ENCODE measurements at places on chromosomes 1 and 21.

- DNase-seq = no peak
These were observed 6.9 kb upstream of the IGFN1 start for GRCh38 chr1:201183753-201184152.

DNA sequence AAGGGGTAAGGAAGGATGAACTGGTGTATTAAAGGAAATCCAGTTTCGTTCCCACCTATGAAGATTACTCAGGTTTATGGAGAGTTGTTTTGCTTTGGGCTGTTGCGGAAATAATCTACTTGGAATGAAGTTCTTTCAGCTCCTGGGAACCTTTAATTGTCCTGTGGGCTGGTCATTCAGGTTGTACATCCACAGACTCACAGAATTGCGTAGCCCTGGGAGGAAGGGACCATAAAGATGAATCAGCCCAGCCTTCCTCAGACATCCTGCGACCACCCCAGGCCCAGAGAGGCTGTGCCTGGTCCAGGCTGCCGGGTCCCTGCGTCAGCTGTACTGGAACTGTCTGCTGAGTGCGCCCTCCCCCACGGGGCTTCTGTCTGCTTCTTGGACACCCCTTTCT, 72.7 kb downstream of the GALNT2 start:
- DNase-seq = no peak

DNA sequence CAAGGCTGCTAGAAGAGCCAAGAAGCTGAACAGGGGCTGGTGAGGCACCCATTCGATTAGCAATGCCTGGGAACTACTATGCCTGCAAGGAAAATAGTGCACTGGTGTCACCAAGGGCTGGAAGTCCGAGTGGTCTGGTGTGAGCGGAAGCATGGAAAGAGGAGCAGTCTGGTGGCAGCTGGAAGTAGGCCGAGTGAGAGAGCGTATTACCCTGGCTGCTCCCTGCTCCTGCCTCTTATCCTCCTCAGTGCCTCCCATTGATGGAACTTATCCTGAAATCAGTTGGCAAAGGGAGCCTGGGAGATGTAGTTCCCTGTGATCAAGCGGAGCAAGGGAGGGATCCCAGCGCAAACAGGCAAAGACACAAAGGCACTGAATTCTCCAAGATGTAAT, 9.6 kb downstream of the SMAP2 start:
- no peak for DNase-seq

GRCh38 chr1:115300087-115300876, 37.8 kb downstream of the NGF start:
- DNase-seq = no peak

DNA sequence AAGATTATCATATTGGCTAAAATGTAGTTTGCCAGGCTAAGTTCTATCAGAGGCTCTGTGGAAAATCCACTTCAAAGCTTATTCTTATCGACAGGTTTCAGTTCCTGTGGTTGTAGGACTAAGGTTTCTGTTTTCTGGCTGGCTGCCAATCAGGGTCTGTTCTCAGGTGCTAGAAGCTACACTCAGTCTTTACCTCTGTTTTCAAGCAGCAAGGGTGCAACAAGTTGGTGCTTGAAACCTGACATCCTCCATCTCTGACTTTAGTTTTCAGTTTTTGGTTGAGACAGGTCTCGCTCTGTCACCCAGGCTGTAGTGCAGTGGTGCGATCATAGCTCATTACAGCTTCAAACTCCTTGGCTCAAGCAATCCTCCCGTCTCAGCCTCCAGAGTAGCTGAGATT, 15.3 kb upstream of the TMCO2 start:
- DNase-seq = no peak

- no peak for DNase-seq
These were observed 24.0 kb upstream of the PLEKHM2 start for GRCh38 chr1:15660151-15660550.

GRCh38 chr1:225689882-225690459, 37.0 kb upstream of the ENAH start:
- no peak for DNase-seq

DNA sequence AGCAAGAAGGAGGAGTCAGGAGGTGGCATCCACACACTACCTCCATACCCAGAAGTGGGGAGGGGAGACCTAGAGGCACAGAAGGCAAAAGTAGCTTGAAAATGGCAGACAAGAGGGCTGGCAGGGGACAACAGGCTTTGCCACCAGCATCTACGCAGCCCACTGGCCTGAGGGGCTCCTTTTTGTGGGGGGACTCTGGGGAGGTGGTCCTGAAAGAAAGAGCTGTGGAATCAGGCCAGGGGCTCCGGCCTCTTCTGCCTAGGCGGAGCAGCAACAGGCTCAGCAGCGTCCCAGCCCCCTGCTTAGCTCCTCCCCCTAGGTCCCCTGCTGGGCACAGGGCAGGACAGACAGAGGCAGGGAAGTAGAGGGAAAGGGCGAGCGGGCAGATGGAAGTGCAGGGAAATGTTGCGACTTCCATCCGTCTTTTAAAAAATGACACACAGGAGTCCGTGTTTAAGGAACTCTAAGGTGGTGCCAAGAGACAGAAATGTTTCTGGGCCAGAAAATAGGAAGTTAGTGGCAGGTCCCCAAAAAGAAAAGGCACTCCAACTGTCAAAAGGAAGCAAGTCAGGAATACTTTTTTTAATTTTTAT, 10.0 kb upstream of the LEFTY2 start:
- no peak for DNase-seq

DNA sequence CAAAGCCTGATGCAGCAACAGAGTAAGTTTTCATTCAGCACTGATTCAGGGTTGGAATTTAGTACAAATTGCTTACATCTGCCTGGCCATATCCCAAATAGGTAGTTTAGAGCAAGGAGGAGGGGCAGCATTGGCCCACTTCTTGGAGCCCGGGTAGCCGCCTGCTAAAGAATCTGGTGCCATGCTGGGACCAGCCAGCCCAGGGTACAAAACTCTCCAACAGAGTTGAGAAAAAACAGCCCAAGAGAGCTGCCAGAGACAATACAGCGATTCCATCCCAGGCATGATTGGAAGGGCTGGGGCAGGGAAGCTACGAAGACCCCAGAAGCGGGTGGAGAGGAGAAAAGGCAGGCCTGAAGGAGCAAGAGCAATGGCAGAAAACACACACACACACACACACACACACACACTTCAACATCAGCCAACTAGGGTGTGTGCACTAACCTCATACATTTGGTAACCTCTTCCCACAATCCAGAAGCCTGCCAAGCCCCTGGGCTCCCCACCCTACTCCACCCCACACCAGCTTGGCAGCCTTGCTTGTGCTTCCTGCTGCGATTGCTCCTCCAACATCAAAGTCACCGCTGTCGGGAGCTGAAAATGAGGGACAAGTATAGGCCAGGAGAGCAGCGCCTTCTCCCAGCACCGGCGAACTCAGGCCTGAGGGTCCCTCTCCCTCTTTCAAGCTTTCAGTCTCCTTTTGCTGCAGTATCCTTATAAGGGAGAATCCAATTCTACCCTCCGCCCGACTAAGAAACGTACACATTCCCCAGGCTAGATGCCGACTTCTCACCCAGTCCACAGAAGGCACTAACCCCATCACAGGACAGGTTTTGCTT, 1.2 kb downstream of the PIK3C2B start:
- no peak for DNase-seq

DNA sequence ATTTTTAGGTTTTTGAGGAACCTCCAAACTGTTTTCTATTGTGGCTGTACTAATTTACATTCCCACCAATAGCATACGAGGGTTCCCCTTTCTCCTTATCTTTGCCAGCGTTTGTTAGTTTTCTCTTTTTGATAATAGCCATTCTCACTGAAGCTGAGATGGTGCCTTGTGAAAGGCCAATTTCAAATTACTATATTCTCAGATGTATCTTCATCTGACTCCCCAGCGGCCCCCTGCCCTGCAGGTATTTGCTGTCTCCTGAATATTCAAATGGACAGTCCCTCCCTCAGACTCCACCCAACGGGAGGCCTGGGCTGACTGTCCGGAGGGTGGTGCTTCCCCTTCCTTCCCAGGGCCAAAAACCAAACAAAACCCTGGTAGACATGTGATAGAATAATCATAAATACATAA, 33.5 kb upstream of the TARBP1 start:
- DNase-seq = no peak
